Upper lobe of left lung (tissue), 6 donors: ENCODE measurements at places on chromosomes 7 and 10. TPM values are rescaled to one million over a fixed set of nuclear protein-coding genes. Genes with fewer than 3 reads are reported as not detected.

Gene PNLIPRP1
- total RNA-seq, result 0.66 TPM

Gene MET
- 54.0 TPM for total RNA-seq

Gene ITPRID1
- not detected for total RNA-seq

Gene TRIM73
- total RNA-seq, result 1.4 TPM

Gene SNX10
- total RNA-seq, result 78.6 TPM

Gene NPTX2
- total RNA-seq, result 1.2 TPM

Gene NEBL
- 210 TPM for total RNA-seq

Gene KCNMA1
- 30.0 TPM for total RNA-seq

Gene SPOCK2
- 159 TPM for total RNA-seq

Gene TCAF2
- total RNA-seq, result 7.3 TPM

Gene TNKS2
- total RNA-seq, result 36.6 TPM

Gene IDI2
- total RNA-seq, result not detected

Gene CTBP2
- total RNA-seq, result 81.8 TPM

Gene CYP3A7
- total RNA-seq, result 1.7 TPM

Gene FKBP9
- total RNA-seq, result 154 TPM

Gene TRPV5
- total RNA-seq, result not detected

Gene KLLN
- not detected for total RNA-seq

Gene NEUROG3
- total RNA-seq, result not detected

Gene FAM237B
- not detected for total RNA-seq

Gene CYP2E1
- 0.91 TPM for total RNA-seq

Gene SDHAF3
- total RNA-seq, result 2.1 TPM
